ENCODE measurements at places on chromosomes 1 and 21.

DNA sequence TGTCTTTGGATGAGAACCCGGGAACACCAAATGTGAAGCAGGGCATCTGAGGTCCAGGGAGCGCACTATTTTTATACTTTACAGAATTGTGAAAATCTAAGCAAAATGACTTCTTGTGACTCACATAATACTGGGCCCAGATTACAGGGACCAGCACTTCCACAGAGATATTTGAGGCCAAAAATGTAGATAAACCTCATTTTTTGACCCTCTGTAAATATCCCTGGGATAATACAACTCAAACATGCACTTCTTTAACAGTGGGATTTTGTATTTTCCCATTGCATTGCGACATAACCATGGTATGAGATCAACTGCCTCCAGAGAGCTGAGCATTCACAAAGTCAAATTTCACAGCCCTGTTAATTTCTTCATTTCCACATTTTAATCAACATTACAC is 289.4 kb upstream of the ADGRL4 start:
- no peak for DNase-seq

DNA sequence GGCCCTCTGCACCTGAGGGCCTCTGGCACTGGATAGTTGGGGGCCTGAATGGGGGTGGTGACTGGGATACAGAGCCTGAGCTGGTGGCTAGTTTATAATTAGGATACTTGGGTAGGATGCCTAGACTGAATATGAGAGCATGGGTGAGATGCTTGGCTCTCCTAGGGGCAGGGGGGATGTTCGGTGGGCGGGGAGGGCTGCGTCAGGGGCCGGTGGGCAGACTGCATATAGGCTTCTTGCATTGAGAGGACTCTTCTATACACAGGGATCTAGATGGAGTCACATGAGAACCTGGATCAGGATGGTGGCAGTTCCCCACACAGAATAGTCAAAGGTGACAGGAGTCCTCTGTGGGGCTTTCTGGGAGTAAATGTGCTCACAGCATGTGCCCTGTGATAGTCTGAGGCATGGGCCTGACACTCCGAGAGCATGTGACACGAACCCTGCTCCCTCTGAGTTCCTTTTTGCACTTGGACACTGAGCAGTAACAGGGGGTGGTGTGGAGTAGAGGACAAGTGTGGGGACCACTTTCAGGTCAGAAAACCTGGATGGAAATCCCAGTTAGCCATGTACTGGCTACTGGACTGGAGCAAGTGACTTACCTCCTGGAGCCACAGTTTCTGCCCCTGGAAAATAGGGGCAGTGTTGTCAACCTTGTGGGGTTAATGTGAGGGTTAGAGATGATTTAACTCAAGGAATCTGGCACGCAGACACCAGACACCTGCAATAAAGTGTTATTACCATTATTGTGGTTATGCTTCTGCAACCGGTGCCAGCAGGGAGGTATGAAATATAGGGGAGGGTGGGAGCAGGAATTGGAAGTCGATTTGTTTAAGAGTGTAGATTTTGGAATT is 2.2 kb downstream of the MAP7D1 start:
- no peak for DNase-seq

DNA sequence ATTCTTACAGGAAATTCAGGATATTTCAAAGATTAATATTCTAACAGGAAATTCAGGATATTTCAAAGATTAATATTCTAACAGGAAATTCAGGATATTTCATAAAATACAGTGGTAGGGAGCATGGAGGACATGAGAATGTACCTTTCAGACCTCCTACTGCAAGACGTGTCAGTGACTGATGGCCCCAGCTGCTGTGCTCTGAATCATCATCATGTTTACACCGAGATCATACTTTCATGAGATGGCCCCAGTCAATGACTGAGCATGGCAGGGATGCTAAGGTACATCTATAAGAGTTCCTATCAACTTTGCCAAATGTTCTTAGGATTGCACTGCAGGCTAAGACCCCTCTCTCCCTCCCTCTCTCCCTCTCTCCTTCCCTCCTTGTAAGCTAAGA is 69.0 kb downstream of the HFM1 start:
- DNase-seq = no peak

- DNase-seq = no peak
Observed at GRCh38 chr21:38664841-38665240, 140.9 kb upstream of the ETS2 start.

GRCh38 chr21:7952648-7953047 is 2568.7 kb upstream of the TPTE start:
- no peak for DNase-seq

- no peak for DNase-seq
Observed at GRCh38 chr1:83113652-83114051, 885.3 kb downstream of the TTLL7 start.

GRCh38 chr1:228081578-228082213 is 812 bp upstream of the ARF1 start:
- DNase-seq = no peak

DNA sequence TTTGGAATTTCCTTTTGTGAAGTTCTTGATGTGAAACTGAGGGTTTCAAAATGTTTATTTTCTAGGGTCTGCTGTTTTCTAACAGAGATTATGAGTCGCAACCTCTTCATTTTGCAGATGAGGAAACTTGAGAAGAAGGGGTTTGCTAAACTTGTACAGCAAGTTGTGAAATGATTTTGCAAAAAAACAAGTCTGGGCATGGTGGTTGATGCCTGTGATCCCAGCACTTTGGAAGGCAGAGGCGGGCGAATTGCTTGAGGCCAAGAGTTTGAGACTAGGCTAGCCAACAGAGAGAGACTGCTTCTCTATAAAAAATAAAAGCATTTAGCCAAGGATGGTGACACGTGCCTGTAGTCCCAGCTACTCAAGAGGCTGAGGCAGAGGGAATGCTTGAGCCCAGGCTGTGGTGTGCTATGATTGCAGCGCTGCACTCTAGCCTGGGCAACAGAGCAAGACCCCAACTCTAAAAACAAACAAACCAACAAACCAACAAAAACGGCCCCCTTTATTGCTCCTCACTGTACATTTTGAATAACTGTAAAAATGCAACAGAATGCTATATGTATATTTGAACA is 9.9 kb downstream of the TRIM67 start:
- DNase-seq = no peak

- peak; percentile 66 for DNase-seq
Observed at GRCh38 chr1:203320591-203321272, 15.4 kb downstream of the BTG2 start.

DNA sequence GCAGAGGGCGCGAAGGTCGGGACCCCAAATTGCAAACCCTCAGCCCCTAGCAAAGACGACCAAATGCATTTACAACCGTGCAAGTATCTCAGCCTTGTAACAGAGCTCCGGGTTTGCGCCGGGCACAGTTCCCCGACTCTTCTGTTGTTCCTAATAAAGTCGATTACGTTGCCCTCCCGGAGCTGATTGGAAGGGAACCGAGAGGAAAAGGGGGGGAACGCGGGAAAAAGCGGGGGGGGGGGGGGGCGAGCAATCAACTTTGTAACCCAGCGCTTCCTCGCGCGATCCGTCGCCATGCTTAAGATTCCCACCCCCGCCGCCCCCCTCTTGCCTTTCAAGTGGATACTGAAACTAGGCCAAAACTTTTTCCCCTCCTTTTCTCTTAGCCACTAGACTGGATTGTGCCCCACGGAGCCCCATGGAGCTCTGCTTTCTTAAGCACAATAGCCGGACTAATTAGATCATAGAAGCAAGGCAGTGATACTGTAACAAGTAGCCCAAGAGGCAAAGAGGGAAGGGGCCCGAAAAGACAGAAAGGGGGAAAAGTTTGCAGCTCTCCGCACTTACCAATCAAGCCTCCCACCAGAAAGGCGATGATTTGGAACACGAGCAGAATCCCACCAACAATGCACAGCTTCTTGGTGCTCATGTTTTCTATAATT is 565 bp downstream of the WLS start:
- DNase-seq = no peak

GRCh38 chr1:158311066-158311465 is 20.3 kb downstream of the CD1B start:
- DNase-seq = no peak

- DNase-seq = no peak
Observed at GRCh38 chr1:26327956-26328362, 10.2 kb downstream of the CD52 start.
